Stimulated activated CD4-positive, alpha-beta T cell treated with anti-CD3 and anti-CD28 coated beads, Interleukin-1b, Interleukin-23, amount 100 ng/mL, for 24 hours (primary cell): ENCODE measurements at places on chromosomes 1 and 21.

DNA sequence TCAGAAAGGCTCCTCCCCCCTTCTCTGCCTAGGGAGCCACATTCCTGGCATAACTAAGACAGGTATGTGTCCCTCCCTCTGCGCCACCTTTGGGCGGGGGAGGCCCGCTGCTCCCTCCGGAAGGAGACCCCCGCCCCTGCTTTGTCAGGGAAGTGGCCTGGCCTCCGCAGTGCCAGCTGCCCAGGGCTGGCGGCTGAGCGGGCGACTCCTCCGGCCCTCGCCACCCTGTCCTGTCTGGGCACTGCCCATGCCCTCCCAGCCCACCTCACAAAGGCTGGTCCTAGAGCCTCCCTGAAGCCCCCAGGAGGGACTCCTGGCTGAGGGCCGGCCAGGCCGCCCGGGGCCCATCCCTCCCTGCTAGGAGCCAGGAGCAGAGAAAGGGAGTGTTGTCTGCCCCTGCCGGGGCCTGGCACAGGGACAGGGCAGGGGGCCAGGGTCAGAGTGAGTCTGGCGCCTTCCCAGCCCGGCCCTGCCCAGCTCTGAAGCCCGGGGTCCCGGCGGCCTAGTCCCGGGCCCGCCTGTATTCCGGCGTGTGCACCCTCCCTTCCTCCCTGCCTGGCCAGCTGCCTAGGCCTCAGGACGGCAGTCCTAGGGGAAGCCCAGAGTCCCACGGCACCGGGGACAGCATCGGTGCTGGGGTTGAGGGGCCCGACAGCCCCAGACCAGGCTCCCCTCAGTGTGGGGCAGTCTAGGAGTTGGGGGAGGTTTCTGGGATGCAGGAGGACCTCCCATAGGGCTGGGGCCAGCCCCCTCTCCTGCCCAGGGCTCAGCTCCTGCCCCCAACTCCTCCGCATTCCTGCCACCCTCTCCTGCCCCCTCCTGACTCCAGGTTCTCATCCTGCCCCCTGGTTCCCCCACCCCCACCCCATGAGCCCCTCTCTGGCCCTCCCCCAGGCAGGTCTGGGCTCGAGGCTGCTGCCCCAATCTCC, 5.1 kb downstream of the AGRN start:
- no peak for DNase-seq

DNA sequence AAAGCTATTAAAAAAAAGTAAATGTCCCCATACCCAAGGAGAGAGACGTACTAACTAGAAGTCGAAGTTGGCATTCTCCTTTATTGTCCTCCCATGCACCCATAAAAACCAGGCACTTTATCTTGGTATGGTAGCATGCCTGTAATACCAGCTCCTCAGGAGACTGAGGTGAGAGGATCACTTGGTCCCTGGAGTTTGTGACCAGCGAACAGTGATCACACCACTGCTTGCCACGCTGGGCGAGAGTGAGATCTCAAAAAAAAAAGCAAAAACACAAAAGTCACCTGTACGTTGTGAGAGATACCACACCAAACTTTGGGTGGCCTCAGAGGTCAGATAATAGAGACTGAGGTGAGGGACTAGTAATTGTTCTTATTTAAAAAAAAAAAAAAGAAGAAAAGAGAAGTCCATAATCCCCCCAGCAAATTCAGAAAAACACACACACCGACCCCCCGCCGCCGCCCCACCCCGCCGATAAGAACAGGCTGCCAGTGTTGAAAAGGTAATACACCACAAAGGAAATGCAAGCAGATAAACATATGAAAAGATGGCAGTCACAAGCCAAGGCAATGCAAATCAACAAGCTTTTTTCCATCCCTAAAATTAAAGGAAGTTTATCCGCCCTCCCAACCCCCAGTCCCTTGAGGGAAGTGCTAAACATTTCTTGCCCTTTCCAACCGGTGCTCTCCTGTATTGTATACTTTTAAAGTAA, 3.6 kb downstream of the L1TD1 start:
- no peak for DNase-seq

DNA sequence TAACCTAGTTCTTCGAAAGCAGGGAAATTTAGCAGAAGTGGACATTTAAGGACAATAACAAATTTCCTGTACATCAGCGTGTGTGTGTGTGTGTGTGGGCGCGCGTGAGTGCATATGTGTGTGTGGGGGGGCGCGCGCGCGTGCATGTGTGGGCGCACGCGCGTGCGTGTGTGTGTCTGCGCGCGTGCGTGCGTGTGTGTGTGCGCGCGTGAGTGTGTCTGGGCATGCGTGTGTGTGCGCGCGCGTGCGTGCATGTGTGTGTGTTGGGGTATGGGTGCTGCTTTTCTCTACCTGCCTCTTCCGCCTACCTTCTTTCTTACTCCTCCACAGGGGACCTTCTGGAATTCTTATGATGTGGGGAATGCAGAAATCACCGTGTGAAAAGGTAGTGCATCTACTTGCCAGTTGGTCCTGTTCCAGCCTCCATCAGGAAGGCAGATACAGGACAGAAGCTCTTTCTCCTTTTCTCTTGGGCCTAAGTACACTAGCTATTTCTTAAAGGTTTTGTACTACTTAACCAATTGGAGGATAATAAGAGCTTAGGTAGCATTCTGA, 165.4 kb upstream of the KCNK2 start:
- DNase-seq, result no peak

- DNase-seq, result no peak
These were observed 9.7 kb downstream of the MYOG start for GRCh38 chr1:203076031-203076511.

GRCh38 chr1:24032981-24033380, 52.9 kb upstream of the SRSF10 start:
- DNase-seq, result no peak

GRCh38 chr1:90823686-90824085, 106.6 kb upstream of the BARHL2 start:
- DNase-seq, result no peak
